HCT116 (cell line): ENCODE measurements at places on chromosomes 5 and 9.

DNA sequence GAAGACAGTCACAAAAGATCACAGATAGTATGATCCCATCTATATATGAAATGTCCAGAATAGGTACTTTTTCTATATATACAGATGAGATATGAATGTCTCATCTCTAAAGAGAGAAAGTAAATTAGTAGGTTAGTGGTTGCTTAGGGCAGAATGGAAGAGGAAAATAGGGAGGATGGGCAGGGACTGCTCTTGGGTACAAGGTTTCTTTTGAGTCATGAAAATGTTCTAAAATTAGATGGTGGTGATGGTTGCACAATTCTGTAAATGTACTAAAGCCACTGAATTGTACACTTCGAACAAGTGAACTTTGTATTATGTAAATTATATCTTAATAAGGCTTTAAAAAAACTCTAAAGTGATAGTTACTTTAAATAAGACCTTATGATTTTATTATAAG, 59.6 kb upstream of the GRAMD2B start:
- no peak for DNase-seq

GRCh38 chr5:126358525-126358924, 64.7 kb upstream of the GRAMD2B start:
- DNase-seq = no peak

GRCh38 chr5:154293219-154293618, 102.7 kb downstream of the GALNT10 start:
- DNase-seq = no peak

DNA sequence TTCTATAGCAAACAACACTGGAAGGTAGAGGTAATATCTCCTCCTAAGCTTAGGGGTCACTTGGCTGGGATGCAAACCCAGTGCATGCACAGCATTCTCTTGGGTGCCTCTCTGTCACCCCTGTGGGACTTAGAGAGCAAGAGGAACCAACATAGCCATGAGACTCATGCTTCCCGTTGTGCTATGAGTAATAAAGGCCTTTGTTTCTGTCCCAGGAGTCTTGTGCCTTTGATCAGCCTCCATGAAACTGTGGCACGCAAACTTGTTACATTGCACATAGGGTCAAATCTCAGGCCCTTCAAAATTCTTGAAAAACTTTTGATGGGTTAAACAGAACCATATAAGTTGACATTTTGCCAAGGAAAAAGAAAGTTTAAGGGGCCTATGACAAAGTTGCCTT, 272.8 kb downstream of the TAF11L14 start:
- no peak for DNase-seq

- peak; percentile 44 for DNase-seq
Measured at GRCh38 chr5:132526290-132526973, 16.9 kb downstream of the IL5 start.

- no peak for DNase-seq
Measured at GRCh38 chr5:24177821-24178220, 467.0 kb downstream of the CDH10 start.

DNA sequence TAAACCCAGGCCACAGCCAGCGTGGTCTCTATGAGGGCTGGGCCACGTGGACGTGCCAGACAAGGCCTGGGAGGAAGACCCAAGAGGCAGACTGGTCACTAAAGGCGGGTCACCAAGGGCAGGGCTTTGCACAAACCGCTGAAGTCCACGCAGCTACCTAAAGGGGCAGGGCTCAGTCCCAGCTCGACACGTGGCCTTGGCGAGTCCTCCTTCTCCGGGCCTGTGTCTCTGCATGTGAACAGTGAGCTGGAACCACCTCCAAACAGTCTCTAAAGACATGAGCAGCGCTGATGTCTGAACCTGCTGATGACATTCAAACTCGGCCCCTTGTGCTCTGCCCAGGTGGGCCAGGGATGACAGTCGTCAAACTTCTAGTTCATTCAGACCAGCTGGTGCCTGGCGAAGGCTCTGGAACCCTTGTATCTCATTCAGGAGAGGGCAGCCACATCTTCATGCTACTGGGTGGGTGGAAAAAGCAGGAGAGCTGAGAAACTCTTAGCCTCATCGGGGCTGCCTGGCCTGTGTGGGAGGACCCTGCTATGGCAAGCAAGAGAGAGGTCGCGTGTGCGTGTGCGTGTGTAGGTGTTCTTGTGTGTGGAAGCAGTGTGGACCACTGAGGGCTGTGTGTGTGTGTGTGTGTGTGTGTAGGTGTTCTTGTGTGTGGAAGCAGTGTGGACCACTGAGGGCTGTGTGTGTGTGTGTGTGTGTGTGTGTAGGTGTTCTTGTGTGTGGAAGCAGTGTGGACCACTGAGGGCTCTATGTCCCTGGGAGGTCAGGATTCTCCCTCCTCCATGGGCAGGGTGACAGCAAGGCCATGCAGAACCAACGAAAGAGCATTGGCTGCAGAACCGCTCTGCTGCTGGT, 14.1 kb upstream of the SLC25A51 start:
- no peak for DNase-seq

DNA sequence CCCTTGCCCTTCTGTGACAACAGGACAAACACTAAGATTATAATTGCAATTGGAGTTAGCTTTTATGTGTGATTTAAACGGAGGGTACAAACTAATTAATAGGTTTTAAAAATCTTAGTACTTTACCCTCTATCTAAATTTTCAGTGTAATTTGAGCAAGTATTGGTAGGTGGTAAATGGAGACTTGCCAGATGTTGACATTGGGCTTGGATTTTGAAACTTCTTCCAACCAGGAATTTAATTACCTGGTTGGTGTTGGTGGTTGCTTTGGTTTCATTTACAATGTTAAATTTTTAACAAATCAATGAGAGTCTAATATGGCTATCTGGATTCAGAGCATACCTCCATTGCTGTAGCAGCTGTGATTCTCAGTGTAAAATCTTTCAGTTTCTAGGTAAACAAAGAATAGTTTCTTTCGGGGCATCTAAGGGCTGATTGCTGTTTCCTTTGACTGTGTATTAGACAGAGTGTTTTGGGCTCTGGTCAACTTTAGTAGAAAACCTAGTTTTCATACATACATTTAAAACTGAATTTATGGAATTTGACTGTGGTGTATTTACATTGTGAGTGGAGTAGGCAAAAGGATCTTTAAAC, 1.9 kb downstream of the DAPK1 start:
- no peak for DNase-seq

DNA sequence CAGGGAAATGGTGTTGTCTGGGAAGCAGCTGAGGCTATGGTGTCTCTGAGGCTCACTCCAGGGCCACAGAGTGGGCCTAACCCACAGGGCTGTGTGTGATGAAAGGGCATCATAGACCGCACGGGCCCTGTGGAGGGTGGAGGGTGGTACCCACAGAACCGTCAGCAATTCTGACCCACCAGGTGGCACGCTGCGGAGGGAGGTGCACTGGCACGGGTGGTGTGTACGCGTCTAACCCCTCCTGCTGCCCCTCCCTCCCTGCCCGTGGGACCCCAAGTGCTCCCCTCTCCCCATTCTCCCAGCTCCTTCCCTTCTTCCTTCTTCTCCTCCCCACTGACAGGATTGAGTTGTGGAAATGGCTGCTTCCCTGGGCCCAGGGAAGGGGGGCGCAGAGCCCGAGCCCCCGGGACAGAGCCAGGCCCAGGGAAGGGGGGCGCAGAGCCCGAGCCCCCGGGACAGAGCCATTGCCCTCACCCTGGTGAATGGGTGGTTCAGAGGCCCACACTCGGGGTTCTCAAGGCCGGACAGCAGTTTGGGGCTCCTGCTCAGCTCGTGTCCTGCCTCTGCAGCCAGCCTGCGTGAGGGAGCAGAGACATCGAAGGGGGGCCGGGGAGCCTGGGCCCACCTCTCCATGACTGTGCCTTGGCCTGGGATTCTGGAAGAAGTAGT, 6.8 kb downstream of the LCN10 start:
- DNase-seq = no peak

DNA sequence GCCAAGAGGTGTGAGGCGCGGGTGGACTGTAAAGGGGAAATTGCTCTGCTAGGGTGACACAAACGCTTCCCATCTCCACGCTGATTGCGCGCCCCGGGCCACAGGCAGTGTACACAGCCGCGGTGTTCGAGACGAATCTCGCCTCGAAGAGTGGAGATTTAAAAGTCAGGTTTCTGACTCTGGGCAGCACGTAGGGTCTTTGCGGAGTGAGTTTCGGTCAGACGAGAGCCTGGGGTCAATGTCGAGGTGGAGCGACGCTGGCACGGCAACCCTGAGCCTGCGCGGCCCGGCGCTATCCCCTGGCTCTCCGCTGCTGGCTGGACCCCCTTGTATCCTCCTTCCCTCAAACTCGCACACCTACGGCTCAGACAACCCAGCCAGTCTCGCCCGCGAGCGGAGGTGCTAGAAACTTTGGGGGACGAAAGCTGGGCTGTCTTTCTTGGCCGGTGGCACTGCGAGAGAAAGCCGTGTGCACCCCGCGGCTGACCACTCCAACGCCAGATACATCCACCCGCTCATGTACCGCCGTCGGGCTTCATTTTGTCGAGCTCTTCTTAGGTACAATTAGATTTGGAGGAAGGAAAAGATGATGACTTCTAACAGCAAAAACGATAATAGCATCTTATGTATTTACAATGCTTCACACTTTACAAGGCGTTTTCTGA, 5.4 kb upstream of the FOXB2 start:
- DNase-seq = no peak

DNA sequence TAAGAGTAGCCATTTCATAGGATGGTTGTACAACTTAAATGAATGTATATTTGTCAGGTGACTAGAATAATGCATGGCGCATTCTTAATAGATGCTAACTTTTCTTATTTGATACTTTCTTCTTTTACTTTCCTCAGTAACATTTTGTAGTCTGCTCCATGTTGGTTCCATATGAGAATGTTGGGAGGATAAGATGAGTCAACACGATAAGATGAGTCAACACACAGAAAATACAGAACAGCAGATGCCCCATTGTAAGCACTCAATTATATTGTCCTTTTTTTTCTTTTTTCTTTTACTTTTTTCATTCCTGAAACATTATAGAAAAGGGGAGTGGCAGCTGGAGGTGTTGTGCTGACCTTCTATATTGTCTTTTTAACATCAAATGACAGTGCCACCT, 92.3 kb upstream of the SPATA31C2 start:
- DNase-seq = no peak

DNA sequence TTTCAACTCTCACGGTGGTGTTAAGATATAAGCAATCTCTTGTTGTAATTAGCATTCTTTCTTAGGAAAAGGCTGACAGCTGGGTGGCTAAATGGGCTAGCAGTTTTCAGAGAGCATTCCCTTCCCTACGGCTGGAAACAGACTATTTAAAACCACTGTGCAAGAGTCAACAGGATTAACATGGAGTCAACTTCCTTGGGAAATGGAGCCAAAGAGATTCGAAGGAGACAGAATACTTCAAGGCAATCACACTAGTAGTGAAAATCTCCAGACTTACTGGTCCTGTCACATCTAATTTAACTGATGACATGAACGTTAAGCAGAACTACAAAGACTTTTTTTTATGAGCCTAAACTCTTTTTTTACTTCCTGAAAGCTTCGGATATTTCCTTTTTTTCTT, 453.3 kb upstream of the ITGA1 start:
- DNase-seq = no peak
